ENCODE measurements at places on chromosomes 1 and 21.

GRCh38 chr1:212182579-212182978 is 102.6 kb upstream of the PPP2R5A start:
- DNase-seq: no peak

- DNase-seq: no peak
These were observed 27.2 kb upstream of the EPS8L3 start for GRCh38 chr1:109790735-109791494.

DNA sequence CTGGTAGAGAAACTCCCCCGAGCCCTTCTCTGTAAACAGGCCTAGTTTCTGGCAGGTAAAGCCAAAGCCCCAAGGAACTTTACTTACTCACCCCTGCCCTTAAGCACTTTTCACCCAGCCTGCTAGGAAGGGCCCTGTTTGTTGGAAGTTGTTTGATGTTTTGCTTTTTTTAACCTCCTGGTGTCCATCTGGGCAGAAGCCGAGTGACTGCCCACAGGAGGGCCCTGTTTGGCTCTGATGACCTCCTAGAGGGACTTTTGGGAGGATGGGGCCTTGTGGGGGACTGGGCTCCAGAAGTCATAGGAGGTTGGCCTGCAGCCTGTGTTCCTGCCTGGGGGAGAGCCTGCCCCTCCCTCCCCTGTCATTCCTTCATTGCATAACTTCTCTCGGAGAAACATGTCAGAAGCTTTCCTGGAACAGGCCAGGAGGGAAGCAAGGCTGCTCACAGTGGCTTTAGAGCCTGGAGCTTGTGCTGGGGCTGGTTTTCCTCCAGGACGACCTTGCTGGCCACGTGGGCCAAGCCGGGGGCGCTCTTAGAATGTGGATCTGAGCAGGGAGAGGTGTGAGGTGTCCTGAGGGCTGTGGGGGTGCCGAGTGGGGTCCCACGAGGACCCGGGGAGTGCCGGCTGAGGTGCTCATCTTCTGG is 33.9 kb downstream of the COQ8A start:
- peak; percentile 24 for DNase-seq

DNA sequence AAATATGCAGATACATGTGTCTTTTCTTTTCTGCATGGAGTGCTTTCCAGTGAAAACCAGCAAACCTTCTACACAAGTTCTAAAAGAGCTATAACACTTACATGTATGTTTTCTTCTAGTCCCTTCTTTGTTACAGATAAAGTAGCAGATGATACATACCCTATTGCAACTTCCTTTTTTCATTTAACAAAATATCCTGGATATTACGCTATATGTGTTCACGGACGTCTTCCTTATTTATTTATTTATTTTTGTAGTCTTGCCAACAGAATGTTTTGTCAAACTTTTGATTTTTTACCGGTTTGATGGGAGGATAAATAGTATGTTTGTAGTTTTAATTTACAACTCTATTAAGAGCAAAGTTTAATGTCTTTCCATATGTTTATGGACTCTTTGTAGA is 5.2 kb upstream of the GALNT2 start:
- no peak for DNase-seq

GRCh38 chr1:30900931-30901560 is 7.5 kb downstream of the SDC3 start:
- no peak for DNase-seq

GRCh38 chr1:52479076-52479475 is 73.8 kb downstream of the TUT4 start:
- DNase-seq: no peak

DNA sequence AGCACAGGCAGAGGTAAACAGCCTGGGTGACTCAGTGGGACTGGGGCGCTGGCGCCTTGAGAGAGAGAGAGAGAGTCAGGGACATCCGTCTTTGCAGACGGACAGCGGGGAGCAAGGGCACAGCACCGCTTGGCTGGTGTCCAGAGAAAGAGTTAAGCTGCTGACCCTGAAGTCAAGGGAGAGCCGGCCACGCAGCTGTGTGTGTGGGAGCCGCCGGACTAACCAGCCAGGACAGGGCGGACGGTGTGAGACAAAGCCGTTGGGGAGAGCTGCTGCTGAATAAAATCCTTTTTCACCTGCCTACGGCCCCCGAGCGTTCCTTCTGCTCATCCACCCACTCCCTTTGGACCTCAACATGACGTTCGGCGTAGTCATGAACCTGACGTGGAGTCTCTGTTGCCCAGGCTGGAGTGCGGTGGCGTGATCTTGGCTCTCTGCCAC is 14.5 kb downstream of the CFAP74 start:
- no peak for DNase-seq

DNA sequence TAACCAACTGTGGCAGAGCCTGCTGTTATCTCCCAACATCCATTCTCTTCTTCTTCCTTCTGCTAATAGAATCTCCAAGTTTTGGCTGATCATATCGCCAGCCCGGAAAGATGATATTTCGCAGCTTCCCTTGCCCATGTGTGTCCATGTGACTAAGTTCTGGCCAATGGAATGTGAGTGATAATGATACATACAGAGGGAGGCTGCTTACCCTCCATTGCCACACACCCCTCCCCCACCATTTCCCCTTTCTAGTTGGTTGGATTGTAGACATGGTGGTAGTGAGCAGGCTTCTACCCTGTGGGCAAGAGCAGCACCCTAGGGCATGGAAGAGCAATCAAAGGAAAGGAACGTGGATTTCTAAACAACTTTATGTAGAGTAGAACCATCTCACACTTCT is 48.8 kb downstream of the SLC9C2 start:
- DNase-seq: no peak
